Activated T-helper 1 cell treated with Interleukin-2 at 50 U/mL for 16 hours (primary cell): ENCODE measurements at places on chromosomes 3 and 15.

DNA sequence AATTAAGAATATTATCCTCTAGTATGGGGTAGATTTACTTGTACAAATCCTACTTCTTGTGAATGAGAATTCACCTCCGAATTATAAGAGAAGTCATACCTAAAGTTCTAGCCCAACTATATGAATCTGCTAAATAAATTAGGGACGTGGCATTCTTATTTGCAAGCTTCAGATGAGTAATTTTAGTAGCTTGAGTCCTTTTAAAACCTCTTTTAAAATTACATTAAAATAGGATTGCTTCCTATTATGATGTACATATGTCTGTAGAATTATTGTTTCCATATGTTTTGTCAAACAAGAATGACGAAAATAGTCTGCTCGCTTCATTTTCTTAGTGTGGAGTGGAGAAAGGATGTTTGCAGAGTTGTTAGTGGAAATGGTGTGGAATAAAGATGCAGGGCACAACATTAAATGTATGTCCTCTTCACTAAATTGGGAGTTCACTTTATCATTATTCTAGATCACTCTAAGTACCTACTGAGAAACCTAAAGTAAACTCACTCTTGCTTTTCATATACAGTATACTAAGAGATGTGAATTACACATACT, 59.4 kb downstream of the CMSS1 start:
- DNase-seq = no peak

- DNase-seq = no peak
These were observed 6.8 kb upstream of the CLK3 start for GRCh38 chr15:74608786-74609185.

DNA sequence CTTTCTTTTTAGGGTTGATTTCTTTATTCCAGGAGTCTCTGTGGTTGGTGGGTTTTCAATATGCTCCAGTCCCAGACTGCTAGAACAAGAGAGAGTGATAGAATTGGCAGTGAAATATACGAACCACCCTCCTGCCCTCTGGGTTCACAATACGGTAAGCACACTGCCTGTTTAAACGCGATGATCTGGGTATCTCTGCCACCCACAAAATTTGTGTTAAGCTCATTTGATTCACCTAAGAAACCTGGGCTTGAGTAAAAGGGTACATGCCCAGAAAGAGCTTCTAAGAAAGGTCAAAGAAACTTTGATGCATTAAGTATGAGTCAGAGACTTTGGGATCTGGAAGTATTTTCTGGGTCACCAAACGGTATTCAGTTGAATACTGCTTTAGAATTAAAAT, 29.8 kb downstream of the OXNAD1 start:
- DNase-seq = no peak

DNA sequence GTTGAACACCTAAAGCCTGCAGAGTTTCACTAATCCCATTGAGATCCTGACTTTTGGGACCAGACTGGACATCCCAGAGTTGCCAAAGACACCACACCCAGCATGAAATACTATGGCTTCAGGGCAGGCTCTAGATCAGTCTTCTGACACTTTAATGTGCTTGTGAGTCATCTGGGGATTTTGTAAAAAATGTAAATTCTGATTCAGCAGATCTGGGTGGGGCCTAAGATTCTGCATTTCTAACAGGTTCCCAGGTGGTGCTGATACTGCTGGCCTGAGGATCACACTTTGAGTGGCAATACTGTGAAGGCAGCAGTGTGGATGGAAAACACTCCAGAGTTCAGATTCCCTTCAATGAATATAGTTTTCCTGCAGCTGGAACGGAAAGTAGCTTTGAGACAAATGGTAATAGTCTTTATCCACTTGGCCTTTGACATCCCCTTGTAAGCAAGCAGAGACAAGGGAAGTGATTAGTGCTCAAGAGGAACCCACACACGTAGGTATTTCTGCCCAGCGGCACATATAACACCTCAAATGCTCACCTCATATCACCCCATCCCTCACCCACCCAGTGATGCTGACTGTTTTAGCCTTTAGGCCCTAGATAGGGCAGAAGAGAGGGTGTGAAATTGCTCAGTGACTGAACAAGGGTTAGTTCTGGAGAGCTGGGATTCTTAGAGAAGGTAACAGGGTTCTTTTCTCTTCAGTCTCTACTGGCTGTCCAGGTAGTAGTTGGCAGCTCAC, 51.5 kb upstream of the GSK3B start:
- no peak for DNase-seq

DNA sequence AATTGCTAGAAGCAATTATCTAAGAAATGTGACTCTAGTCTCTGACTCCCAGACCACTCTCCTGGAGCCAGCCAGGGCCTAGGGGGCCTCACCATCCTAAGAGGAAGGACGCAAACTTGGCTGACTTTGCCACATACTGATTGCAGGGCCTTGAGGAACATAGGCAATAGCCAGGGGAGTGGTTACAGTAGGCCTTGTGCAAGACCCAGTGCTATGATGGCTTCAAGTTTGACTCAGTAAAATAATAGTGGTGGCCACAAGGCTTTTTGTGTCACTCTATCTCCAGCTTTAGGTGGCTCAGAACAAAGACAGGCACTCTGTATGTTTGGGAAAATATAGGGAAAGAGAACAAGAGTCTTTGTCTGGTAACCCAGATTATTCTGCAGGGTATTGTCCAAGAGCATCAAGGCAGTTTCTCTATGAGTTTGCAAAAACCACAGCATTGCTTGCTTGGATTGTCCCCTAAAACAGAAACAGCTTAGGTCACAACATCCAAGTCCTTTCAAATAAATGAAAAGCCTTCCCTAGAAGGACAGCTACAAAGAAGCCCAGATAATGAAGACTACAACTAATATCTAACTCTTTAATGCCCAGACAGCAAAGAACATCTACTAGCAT, 631.5 kb downstream of the PYDC2 start:
- DNase-seq = no peak

GRCh38 chr15:76099388-76099787, 39.6 kb downstream of the TMEM266 start:
- DNase-seq = no peak

DNA sequence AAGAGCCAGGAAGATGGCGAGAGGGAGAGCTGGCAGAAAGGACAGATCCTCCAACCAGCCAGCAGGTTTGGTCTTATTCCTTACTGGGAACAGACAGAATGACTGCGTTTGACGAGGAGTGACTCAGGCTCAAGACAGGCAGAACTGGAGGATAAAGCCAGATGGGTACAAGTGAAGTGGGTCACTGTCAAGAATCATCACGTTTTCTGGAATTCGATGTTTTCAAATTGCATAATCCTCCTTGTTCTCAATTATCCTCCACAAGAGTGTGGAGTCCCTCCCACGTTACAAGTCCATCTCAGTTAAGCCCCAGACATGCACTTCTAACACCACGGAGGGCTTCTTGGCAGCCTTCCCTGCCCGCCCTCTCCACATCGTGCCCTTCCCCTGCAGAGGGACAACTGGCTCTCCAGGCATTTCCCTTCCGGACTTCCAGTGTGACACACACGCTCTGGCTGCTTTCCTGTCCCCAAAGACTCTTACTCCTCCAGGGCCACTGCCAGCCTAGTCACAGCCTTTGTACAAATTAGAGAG, 183.1 kb downstream of the CHST2 start:
- DNase-seq = no peak

GRCh38 chr15:32936283-32936918, 218.6 kb downstream of the GREM1 start:
- no peak for DNase-seq
